NCI-H1105 (cell line): ENCODE measurements at places on chromosomes 12 and 14.

- DNase-seq, result no peak
These were observed 12.7 kb downstream of the DHRS2 start for GRCh38 chr14:23648764-23649460.

- peak; percentile 16 for DNase-seq
These were observed 333.9 kb upstream of the LMO3 start for GRCh38 chr12:16939871-16940306.

GRCh38 chr14:91611528-91611927, 101.4 kb upstream of the PPP4R3A start:
- DNase-seq, result no peak

GRCh38 chr12:130146176-130146931, 15.9 kb upstream of the FZD10 start:
- DNase-seq, result no peak

DNA sequence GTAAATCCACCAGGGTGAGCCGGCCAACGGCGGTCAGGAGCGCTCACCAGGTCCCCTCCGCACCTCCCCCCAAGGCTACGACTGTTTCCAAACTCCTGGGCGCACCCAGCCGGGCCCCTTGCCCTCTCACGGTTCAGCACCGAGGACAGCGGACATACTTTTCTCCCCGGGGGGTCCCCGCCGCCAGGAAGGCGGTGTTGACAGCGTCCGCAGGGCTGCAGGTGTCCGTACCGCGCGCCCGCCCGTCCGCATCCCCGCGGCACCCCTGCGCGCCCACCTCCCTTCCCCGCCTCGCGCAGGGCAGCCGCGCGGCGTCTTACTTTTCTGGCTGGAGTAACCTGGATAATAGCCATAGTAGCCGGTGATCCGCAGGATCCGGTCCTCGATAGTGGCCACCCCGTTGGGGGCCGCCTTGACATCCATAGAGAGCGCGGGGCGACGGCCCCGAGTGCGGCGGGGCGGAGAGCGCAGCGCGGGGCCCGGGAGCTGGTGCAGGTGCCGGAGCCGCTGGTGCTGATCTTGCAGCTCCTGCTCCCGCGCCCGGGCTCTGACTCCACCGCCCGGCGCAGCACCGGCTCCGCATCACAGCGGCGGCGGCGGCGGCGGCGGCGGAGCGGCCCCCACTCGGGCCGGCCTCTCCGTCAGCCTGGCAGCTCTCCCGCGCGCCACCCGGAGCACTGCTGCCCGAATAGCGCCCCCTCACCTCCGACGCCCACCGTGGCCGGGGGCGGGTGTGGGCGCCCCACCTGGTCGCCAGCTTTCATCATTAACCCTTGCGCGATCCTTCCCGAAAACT, at the start of gene SLC35F4:
SLC35F4 (minus strand) TSS at position 690 of the 796 bp plus-strand sequence.
- peak; percentile 46 for DNase-seq

DNA sequence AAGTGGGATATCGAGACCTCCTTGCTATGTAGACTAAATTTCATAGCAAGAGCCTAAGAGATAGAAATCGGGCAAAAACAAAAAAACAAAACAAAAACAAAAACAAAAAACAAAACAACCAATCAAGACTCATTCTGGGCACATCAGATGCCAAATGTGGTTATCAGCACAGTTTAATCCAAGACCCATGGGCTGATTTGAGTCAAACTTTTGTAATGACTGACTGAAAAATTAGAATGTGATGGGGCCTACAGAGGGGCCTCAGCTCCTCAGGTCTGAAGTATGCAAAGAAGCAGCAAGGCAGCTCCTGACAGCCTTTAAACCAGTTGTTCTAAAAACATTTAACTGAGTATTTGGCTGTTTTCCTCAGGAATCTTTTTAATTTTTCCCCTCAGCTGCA, 49.3 kb downstream of the SLC4A8 start:
- DNase-seq, result no peak

GRCh38 chr12:102568276-102568675, 87.9 kb upstream of the IGF1 start:
- no peak for DNase-seq
